Osteocyte (in vitro differentiated cells): ENCODE measurements at places on chromosomes 6 and 20. TPM values are rescaled to one million over a fixed set of nuclear protein-coding genes. Genes with fewer than 3 reads are reported as not detected.

- DNase-seq = no peak
- no peaks in the 10 kb centered on the region for H3K4me1 ChIP-seq
- no peaks in the 10 kb centered on the region for H3K36me3 ChIP-seq
- H3K4me3 ChIP-seq = no peak overlapping the region
These were observed 83.6 kb downstream of the PHACTR1 start for GRCh38 chr6:12800120-12800519.

GRCh38 chr6:125375013-125375412 is 73.2 kb upstream of the HDDC2 start:
- H3K4me3 ChIP-seq = no peak overlapping the region
- no peaks in the 10 kb centered on the region for H3K36me3 ChIP-seq
- H3K4me1 ChIP-seq = peaks cover 63% of the 10 kb centered on the region
- no peaks in the 10 kb centered on the region for H3K27me3 ChIP-seq

DNA sequence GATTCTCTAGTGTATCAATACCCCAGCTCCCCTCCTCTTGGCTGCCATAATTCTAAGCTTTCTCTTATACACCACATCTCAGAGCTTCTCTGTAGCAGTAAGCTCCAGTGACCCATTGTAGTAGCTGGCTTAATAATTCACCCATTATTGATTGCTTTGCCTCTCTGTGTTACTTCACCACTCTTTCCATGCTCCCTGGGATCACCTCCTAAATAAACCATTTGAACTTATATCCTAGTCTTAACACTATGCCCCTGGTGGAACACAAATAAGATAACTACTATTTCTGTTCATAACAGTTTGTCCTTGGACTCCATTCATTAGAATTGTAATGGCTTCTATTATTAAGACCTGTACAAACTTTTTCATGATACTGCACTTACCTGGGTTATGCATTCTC is 758.9 kb downstream of the KIF16B start:
- H3K36me3 ChIP-seq = no peaks in the 10 kb centered on the region
- no peaks in the 10 kb centered on the region for H3K4me1 ChIP-seq
- DNase-seq = no peak
- no peak overlapping the region for H3K4me3 ChIP-seq
- no peaks in the 10 kb centered on the region for H3K27me3 ChIP-seq
- H3K27ac ChIP-seq = no peak overlapping the region

- H3K27me3 ChIP-seq = no peaks in the 10 kb centered on the region
- H3K27ac ChIP-seq = no peak overlapping the region
- DNase-seq = no peak
- peaks cover 40% of the 10 kb centered on the region for H3K4me1 ChIP-seq
- H3K4me3 ChIP-seq = no peak overlapping the region
These were observed 238.0 kb downstream of the COL12A1 start for GRCh38 chr6:74967821-74968220.

- no peak overlapping the region for H3K4me3 ChIP-seq
- no peaks in the 10 kb centered on the region for H3K36me3 ChIP-seq
- H3K4me1 ChIP-seq = no peaks in the 10 kb centered on the region
- no peaks in the 10 kb centered on the region for H3K27me3 ChIP-seq
These were observed 668.2 kb downstream of the DOK5 start for GRCh38 chr20:55143601-55144000.

DNA sequence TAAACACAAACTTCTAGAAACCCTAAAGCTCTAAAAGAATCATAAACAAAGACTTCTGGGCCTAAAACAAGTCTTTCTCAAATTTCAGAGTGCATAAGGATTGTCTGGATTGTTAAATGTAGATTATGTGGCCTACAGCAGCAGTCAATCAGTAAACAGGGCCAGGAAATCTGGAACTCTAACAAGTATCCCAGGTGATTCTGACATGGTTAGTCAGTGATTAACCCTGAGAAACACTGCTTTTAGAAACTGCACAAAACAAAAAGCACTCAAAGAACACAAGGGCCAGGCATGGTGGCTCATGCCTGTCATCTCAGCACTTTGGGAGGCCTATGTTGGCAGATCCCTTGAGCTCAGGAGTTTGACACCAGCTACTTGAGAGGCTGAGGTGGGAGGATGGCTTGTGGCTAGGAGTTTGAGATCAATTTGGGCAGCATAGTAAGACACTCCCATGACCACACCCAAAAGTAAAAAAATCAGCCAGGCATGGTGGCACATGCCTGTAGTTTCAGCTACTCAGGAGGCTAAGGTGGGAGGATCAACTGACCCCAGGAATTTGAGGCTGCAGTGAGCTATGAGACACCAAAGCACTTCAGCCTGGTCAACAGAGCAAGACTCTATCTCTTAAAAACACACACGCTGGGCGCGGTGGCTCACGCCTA is 5.9 kb downstream of the MED20 start:
- no peaks in the 10 kb centered on the region for H3K27me3 ChIP-seq
- H3K27ac ChIP-seq = no peak overlapping the region
- H3K36me3 ChIP-seq = peaks cover 19% of the 10 kb centered on the region

DNA sequence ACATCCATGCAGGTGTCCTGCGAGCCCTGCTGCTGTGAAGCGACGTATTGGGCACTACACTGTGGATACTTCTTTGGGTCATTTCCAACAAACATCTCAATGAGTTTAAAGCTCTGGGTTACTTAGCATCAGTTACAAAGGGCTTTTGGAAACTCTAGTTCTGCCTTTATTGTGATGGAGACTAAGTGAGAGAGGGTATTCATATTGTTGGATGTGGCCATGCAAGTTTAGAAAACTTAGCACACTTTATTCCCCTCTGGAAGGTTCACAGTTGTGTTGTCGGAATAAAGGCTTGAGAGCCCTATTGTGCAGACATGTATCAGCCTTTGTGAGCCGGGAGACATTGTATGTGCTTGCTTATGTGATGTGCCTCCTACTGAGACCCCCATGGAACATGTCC is 22.1 kb downstream of the DUSP22 start:
- no peak for DNase-seq
- H3K27me3 ChIP-seq = no peaks in the 10 kb centered on the region
- peaks cover 3% of the 10 kb centered on the region for H3K36me3 ChIP-seq
- no peak overlapping the region for H3K4me3 ChIP-seq
- no peak overlapping the region for H3K27ac ChIP-seq
- H3K4me1 ChIP-seq = no peaks in the 10 kb centered on the region

DNA sequence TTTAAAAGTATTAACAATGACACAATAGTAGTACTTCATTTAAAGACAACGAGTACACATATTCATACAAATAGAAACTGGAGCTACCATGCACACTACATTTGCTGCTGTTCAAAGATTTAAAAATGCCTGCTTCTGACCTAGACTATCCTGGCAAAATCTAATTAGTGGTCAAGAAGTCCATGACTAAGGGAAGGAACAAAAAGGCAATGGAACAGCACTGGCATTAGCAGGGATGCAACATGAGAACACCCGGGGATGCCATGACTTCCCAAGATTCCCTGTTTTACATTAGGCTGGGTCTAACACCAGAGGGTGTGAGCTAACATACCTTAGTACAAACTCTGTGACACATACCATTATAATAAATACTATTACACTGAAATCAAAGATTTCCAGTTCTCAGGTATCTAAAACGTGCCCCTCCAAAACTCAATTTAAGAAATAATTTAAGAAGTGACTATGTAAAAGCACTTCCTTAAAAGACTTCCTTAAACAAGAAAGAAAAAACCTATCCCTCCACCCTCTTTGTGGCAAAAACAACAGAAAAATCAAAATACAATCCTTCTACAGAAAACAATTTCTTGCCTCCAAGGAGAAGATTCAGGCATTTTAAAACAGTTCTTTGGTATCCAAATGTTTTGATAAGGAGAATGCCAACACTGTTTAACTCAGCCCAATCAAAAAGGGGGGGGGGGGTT is 25.5 kb downstream of the CHD6 start:
- no peak for DNase-seq
- peak overlapping the region; percentile 60 for H3K27ac ChIP-seq
- no peaks in the 10 kb centered on the region for H3K27me3 ChIP-seq

- H3K27ac ChIP-seq = peak overlapping the region; percentile 97
- DNase-seq = no peak
- H3K36me3 ChIP-seq = no peaks in the 10 kb centered on the region
- peaks cover 21% of the 10 kb centered on the region for H3K4me1 ChIP-seq
- no peaks in the 10 kb centered on the region for H3K27me3 ChIP-seq
These were observed 2.2 kb upstream of the STXBP5 start for GRCh38 chr6:147201885-147202515.

DNA sequence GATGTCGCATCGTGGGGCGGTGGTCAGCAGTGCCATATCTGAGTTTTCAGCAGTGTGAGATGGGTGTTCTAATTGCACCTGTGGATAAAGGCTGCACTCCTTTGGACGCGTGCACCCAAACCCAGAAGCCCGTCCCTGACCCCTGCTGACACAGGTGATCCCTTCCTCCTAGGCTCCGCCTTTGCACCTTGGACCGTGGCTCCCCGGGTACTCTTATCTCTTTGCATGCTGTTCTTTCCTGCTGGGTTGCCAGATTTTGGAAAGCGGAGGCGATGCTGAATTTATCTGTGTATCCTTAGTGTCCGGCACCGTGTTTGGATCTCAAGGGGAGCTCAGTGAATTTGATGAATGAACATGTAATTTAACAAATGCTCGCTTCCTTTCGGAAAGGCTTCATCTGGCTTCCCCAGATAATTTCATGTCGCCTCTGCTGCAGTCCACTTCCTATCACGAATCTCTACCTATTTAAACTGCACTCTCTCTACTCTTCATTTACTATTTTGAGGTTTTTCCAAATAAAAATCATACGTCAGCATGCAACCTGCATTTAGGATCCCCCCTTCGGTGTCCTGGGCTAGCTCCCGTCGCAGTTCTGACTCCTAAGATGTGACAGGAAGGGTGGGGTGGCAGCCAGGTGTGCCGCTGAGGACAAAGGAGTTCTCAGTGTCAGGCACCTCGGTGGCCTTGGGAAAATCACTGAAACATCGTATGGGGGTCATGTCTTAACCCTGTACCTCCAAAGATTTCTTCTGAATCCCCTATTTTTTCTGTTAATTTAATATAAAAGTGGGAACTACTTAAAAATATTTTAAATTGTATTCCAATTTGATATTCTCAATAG is 753 bp upstream of the PERP start:
- H3K27me3 ChIP-seq = peaks cover 16% of the 10 kb centered on the region
- no peak for DNase-seq
- peak overlapping the region; percentile 55 for H3K27ac ChIP-seq
- H3K4me1 ChIP-seq = peaks cover 26% of the 10 kb centered on the region

GRCh38 chr20:64036346-64037198 is 590 bp downstream of the C20orf204 start:
- peaks cover 9% of the 10 kb centered on the region for H3K36me3 ChIP-seq
- DNase-seq = no peak
- peaks cover 9% of the 10 kb centered on the region for H3K27me3 ChIP-seq

DNA sequence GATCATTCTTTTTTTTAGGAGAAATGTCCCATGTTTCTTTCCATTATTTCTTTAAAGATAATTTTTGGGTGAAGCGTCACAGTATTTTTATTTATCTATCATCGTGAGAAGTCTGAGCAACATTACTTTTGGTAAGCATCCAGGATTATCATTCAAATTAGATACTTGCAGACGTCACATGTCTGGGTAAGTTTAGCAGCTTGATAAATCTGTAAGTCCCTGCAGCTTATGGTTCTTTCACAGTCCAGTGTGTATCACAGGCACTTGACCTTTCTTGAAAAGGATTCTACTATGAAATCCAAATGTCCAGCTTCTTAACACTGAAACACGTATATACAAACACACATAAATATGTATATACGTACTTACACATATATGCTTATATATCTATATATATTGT is 359.4 kb downstream of the ESR1 start:
- no peak overlapping the region for H3K27ac ChIP-seq
- no peak for DNase-seq
- peaks cover 11% of the 10 kb centered on the region for H3K4me1 ChIP-seq
- H3K27me3 ChIP-seq = no peaks in the 10 kb centered on the region

The RFX6 gene
- not detected in 2 replicates for total RNA-seq

The AKAP12 gene
- 154 and 165 TPM in 2 replicates for total RNA-seq

- no peaks in the 10 kb centered on the region for H3K27me3 ChIP-seq
- no peak overlapping the region for H3K27ac ChIP-seq
- H3K4me1 ChIP-seq = peaks cover 11% of the 10 kb centered on the region
- no peaks in the 10 kb centered on the region for H3K36me3 ChIP-seq
These were observed 58.5 kb downstream of the PCNA start for GRCh38 chr20:5061213-5061612.

The SCUBE3 gene
- 14.8 and 16.3 TPM in 2 replicates for total RNA-seq

The L3MBTL3 gene
- 19.7 and 20.8 TPM in 2 replicates for total RNA-seq

GRCh38 chr6:65110031-65110430 is 597.0 kb downstream of the EYS start:
- H3K27ac ChIP-seq = no peak overlapping the region
- DNase-seq = no peak
- H3K36me3 ChIP-seq = no peaks in the 10 kb centered on the region
- peaks cover 2% of the 10 kb centered on the region for H3K27me3 ChIP-seq

- H3K4me3 ChIP-seq = no peak overlapping the region
- no peak for DNase-seq
- no peaks in the 10 kb centered on the region for H3K27me3 ChIP-seq
- peaks cover 9% of the 10 kb centered on the region for H3K4me1 ChIP-seq
These were observed 127.9 kb downstream of the LMBRD1 start for GRCh38 chr6:69668916-69669315.

- DNase-seq = no peak
- peaks cover 5% of the 10 kb centered on the region for H3K27me3 ChIP-seq
These were observed 5.3 kb upstream of the CPNE5 start for GRCh38 chr6:36844232-36845170.

- no peaks in the 10 kb centered on the region for H3K36me3 ChIP-seq
- no peaks in the 10 kb centered on the region for H3K4me1 ChIP-seq
- no peak overlapping the region for H3K27ac ChIP-seq
- DNase-seq = no peak
These were observed 71.4 kb upstream of the TCF21 start for GRCh38 chr6:133817460-133818047.

DNA sequence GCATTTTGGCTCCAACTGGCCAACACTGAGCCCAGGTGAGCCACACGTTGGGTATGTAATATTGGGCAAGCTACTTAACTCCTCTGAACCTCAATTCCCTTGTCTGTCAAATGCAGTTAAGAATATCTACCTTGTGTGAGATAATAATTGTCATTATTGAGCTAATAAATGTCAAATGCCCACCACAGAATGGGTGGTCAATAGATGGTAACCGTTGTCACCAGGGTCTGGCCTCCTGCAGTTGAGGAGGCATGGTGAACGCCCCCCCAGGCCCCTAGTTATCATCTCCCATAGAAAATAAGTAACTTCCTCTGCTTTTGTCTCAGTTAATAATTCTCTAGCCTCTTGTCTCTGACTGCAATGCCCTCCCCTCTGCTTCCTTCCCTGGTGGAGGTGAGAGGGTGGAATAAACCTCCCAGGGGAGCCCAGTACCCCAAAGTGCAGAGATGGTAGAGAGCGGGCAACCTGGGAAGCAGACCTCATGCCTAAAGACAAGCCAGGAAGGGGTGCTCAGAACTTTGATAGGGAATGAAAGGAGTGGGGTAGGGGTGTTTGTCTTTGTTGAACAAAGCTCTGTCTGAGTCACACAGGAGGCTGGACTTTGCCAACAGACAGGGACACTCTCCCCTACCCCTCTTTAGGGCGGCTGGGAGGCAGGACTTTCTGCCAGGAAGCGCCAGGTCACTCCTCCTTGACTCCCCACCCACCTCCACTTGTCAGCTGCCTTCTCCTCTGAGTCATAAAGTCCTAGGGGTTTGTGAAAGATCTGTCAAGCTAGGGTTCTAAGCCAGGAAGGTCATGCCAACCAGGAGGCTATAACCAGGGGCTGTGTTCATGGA is 1.3 kb upstream of the UNC5CL start:
- H3K4me3 ChIP-seq = no peak overlapping the region
- peaks cover 6% of the 10 kb centered on the region for H3K4me1 ChIP-seq
- no peaks in the 10 kb centered on the region for H3K36me3 ChIP-seq
- H3K27ac ChIP-seq = peak overlapping the region; percentile 37
- no peak for DNase-seq

- peaks cover 37% of the 10 kb centered on the region for H3K4me1 ChIP-seq
- H3K4me3 ChIP-seq = no peak overlapping the region
- H3K27me3 ChIP-seq = no peaks in the 10 kb centered on the region
- H3K27ac ChIP-seq = peak overlapping the region; percentile 15
These were observed 55.9 kb downstream of the TRAF3IP2 start for GRCh38 chr6:111549746-111550145.

The TGM3 gene
- total RNA-seq = not detected in 2 replicates

The ZBTB46 gene
- total RNA-seq = 20.5 and 20.9 TPM in 2 replicates
